ENCODE measurements at places on chromosomes 1 and 21.

DNA sequence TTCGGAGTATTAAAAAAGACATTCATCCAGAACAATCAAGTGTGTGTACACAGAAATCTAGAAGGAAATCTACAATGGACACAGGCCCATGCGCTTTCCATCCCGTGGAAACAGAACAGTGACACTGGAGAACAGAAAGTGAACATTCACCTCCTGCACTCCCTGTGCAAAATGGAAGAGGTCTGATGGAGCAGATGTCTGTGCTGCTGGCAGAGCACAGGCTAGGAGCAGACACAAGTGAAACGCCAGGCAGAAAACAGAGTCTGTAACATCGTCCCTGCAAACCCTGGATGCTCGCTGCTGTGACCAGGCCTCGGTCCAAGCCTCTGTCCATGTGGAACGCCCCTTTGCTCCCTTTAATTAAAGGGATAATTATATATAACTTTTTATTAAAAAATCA, 36.1 kb downstream of the SLC45A1 start:
- H3K36me3 ChIP-seq = no peaks in the 10 kb centered on the region
- H3K27ac ChIP-seq = peak overlapping the region; percentile 72
- DNase-seq = no peak
- H3K4me1 ChIP-seq = peaks cover 74% of the 10 kb centered on the region
- no peak overlapping the region for H3K4me3 ChIP-seq

DNA sequence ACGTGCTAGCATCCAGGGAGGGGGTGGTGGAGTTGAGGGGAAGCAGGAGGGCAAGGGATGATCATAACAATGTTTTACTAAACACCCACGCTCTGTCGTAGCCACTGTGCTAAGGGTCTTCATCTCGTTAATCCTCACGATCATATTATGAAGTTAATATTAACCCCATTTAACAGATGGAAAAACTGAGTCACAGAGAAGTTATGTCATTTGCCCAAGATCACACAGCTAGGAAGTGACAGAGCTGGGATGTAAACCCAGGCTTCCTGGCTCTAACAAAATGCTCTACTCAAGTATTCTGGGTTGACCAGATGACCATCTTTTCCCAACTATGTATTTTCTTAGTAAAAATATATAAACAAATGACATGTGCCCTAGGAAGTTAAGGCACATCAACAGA, 88.7 kb downstream of the TAS1R2 start:
- DNase-seq = no peak
- H3K36me3 ChIP-seq = no peaks in the 10 kb centered on the region
- H3K4me1 ChIP-seq = no peaks in the 10 kb centered on the region
- H3K4me3 ChIP-seq = no peak overlapping the region

DNA sequence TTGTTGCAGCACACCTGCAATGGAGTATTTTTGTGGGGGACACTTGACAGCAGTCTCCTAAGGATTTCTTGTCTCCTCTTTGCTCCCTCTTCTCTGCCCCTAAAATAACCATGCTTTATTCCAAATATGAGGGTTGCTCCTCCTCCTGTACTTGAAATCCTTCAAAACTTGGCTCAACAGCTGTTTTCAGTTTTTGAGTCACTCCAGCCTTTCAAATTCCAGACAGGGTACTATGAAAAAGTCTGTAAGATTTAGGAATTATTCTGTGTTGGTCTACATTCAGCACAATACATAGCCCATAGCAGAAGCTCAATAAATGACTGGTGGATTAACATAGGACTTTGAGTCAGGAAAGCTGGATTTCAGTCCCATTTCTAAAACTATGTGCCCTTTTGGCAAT, 5.5 kb downstream of the AP4B1 start:
- no peaks in the 10 kb centered on the region for H3K36me3 ChIP-seq
- no peak for DNase-seq
- H3K4me1 ChIP-seq = peaks cover 27% of the 10 kb centered on the region

GRCh38 chr1:92817137-92817697, 14.6 kb upstream of the RPL5 start:
- no peak for DNase-seq
- no peak overlapping the region for H3K27ac ChIP-seq
- H3K4me3 ChIP-seq = no peak overlapping the region
- no peaks in the 10 kb centered on the region for H3K36me3 ChIP-seq
- H3K27me3 ChIP-seq = no peaks in the 10 kb centered on the region

DNA sequence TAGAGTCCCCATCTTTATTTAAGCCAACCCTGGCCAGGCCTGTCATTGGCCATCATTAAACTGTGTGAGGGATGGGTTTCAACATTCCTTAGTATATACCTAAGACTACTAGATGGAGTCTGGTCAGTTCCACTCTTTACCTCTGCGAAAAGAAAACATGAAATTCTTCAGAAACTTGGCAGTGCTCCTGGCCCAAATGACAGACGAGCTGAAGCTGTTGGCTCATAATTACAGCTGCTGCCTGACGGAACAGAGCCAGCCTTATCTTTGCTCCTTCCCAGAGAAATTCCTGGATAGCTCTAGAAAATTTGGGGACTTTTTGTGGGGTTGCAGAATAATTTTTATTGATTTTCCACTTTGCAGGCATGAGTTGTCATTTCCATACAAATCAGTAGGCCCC, 30.4 kb downstream of the NPHS2 start:
- H3K36me3 ChIP-seq = no peaks in the 10 kb centered on the region
- no peaks in the 10 kb centered on the region for H3K4me1 ChIP-seq
- DNase-seq = no peak

GRCh38 chr1:12552951-12553921, 64.8 kb downstream of the DHRS3 start:
- peak overlapping the region; percentile 10 for H3K27ac ChIP-seq
- DNase-seq = peak; percentile 71
- H3K4me3 ChIP-seq = no peak overlapping the region

Data from heart left ventricle (tissue), 16 donors.